Right renal cortex interstitium (tissue), 3 donors: ENCODE measurements at places on chromosomes 12 and 14.
A peak's percentile ranks its signal among the peaks of the same experiment; 100 is the strongest.

- DNase-seq, result no peak
Observed at GRCh38 chr14:105877645-105878044, 351.3 kb downstream of the TMEM121 start.

DNA sequence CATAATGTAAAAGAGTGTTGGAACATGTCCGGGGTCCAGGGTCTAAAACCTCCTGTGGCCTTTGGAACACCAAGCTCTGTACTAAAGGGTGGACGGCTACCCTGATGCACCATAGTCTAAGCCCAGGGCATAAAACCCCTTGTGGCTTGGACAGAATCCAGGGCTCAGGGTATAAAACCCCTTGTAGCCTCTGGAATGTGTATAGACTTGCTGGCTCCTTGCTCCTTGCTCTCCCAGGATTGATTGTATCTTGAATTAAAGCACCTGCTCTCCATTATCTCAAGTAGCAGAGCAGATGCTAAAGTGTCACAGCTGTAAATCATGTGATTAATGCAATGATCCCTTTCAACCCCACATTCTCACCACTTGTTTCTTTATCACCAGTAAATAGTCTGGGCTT is 556.5 kb downstream of the LRFN5 start:
- no peak for DNase-seq

GRCh38 chr14:38405851-38406635 is 150.2 kb upstream of the CLEC14A start:
- DNase-seq, result peak; percentile 10

GRCh38 chr14:77615361-77616132 is 890 bp downstream of the SPTLC2 start:
- DNase-seq, result no peak

GRCh38 chr12:104669089-104669721 is 212.5 kb downstream of the CHST11 start:
- no peak for DNase-seq

- DNase-seq, result no peak
Observed at GRCh38 chr14:92973261-92973797, 50.4 kb downstream of the CHGA start.

- no peak for DNase-seq
Observed at GRCh38 chr12:9367828-9368227, 159.6 kb upstream of the PZP start.

DNA sequence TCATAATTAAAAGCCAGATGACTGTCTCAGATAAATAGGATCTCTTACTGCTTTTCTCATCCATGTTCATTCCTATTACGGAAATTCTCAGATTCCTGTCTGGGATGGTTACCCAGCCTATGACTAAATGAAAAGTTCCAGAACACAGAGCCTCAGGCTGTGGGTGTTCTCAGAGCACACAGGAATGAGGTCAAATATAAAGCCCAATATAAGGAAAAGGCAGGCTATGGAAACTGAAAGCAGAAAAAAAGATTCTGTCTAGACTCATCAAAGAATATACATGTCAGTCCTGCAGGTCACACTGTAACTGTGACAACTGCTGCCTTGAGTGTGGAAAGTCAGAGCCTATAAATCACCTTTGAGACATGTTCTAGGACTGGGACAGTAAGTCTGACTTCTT is 64.3 kb downstream of the DCAF5 start:
- no peak for DNase-seq

GRCh38 chr14:80805136-80805535 is 136.4 kb downstream of the CEP128 start:
- no peak for DNase-seq

GRCh38 chr14:88793259-88793625 is 489 bp upstream of the EML5 start:
- no peak for DNase-seq
